ENCODE measurements at places on chromosomes 2 and 18.

GRCh38 chr2:9050122-9050809 lies 46.8 kb upstream of the MBOAT2 start:
- no peak for DNase-seq

DNA sequence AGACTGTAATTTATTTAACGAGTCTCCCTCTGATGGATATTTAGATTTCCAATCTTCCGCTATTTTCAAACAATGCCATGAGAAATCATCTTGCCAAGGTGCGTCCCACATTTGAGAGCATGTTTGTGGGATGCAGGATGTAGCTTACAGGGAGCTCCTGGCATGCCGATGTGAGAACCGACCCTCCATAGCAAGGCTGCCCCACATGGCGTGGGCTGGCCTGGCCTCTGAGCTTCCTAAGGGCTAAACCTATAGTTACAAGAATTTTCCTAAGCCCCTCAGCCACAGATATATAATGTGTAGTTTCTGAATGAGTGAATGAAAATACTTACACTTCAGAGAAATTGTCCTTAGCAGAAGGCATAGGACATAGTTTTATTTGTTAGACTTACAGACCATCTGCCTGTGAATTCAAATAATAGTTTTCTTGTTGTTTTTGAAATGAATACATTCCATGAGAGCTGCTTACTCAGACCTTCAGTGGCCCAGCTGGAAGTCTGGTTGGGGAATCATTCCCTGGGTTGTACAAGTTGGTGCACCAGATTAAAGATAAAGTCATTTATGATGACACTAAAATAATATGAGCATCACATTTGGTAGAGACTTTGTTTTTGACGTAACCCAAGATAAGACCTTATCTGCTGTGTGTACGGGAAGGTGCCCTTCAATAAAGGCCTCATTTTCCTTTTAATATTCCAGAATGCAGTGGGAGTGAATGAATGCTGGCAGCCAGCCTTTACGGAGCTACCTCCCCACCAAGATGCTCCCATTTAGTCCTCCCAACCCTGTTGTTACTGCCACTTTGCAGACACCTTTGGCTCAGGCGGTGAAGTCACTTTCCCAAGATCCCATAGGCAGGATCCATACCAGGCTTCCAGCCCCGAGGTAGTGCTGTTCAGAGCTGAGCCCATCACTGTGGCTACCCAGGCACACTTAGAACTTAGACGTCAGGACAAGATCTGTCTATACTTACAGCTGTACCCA lies 107.1 kb downstream of the GLI2 start:
- no peak for DNase-seq

- no peak for DNase-seq
Observed at GRCh38 chr2:10891390-10891789, 20.3 kb upstream of the KCNF1 start.

GRCh38 chr18:79988451-79989194 lies at the start of gene TXNL4A:
TSS of gene TXNL4A (minus strand) at chr18:79988563. CDS start at chr18:79988392, 171 bp downstream.
- DNase-seq = peak; percentile 93

- DNase-seq = no peak
Observed at GRCh38 chr2:7598402-7598801, 681.2 kb downstream of the RNF144A start.

GRCh38 chr2:26730549-26731344 lies 33.3 kb upstream of the SLC35F6 start:
- DNase-seq = no peak

GRCh38 chr2:193482557-193482956 lies 1287.8 kb upstream of the TMEFF2 start:
- no peak for DNase-seq

Data from COR-L47 (cell line).